ENCODE measurements at places on chromosomes 4 and X.

GRCh38 chr4:99324361-99324760, 3.2 kb upstream of the ADH1B start:
- DNase-seq = no peak

GRCh38 chr4:98625920-98626319, 32.5 kb downstream of the TSPAN5 start:
- no peak for DNase-seq

- DNase-seq = no peak
These were observed 28.4 kb upstream of the UVSSA start for GRCh38 chr4:1318488-1319213.

DNA sequence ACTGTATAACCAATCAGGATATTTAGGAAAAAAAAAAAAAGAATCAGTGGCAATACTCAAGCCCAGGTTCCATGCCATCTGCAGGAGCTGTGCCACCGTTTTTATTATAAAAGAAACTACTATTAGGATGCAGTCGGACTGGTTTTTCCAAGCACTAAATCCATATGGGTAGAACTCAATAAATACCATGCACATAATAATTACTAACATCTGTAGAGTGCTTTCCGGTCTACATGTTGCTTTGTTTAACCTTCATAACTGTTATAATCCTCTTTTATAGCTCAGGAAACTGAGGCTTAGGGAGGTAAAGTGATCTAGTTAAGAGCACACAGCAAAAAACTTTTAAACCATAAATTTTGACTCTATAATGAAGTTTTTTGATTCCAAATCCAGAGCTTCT, 24.0 kb downstream of the ARSJ start:
- no peak for DNase-seq

DNA sequence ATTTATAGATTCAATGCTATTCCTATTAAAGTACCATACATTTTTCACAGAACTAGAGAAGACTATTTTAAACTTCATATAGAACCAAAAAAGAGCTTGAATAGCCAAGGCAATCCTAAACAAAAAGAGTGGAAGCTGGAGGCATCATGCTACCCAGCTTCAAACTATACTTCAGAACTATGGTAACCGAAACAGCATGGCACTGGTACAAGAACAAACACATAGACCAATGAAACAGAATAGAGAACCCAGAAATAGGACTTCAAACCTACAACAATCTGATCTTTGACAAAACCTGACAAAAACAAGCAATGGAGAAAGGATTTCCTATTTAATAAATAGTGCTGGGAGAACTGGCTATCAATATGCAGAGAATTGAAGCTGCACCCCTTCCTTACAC, 134.2 kb upstream of the PAQR3 start:
- DNase-seq = no peak

DNA sequence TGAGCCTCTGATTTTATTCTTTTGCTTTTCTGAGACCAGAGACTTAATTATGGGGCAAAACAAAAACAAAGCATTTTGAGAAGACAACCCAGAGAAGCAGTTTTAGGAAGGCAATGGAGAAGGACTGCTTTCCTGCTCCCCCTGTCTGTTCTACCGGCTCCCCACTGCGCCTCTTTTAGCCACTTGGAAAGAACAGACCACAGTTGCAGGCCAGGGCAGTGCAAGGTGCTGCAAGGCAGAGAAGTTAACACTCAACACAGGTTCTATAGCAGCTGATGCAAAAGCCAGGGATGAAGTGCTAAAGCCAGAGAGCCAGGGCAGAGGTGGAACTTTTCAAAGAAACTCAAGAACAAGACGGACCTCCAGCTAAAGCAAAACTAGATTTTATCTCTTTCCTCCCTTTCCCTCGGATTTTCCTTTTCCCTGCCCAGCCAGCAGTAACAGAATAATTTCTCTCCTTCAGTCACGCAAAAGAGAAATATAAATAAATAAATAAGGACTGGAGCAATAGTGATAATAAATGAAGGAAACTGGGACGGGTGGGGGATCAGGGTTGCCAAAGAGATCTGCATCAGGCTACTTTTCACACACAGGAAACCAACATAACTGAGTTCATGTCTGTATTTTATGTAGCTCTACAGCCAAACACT, 10.4 kb downstream of the SH3RF1 start:
- DNase-seq = no peak

DNA sequence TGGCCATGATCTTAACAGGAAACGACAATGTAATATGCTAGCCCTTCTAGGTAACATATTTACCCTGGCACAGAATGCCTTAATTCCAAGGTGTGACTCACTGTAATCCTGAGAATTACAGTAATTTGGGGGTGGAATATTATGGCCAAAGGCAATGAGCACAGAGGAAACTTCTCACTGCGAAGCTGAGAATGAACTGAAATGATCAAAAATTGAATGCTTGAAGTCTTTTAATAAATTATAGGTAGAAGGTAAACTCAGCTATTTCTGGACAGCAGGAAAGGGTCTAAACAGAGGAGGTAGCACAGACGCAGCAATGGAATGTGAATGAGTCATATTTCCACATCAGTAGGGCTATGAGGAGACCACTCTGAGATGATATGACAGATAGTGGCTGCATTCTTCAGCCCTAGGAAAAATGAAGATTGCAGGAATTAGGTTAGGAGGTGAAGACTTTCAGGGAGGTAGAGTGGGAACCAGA, 312.6 kb downstream of the PACRGL start:
- no peak for DNase-seq

DNA sequence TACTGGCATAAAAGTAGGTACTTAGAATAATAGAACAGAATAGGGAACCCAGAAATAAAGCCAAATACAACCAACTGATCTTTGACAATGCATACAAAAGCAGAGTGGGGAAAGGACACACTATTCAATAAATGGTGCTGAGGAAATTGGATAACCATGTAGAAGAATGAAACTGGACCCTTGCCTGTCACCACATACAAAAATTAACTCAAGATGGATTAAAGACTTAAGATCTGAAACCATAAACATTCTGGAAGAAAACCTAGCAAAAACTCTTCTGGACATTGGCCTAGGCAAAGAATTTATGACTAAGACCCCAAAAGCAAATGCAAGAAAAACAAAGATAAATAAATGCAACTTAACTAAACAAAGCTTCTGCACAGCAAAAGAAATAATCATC, 45.6 kb downstream of the ARFIP1 start:
- DNase-seq = no peak

DNA sequence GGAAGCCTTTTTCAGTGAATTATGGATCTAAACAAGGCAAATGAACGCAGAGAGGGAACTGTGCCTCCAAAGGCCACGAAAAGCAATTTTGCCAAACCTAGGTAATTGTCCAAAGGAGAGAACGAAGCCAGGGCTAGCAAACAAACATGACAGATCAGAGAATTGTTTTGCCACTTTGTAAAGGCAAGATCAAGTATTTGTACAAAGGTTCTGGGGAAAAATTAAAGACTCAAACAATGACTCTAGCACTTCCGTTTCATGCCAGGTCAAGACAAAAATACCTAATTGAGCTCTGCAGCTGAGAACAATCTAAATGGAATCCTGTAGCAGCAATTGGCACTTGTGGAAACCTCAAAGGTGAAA, 8.5 kb downstream of the RBM47 start:
- DNase-seq = no peak

- no peak for DNase-seq
These were observed 48.0 kb downstream of the USP53 start for GRCh38 chr4:119260528-119260927.

DNA sequence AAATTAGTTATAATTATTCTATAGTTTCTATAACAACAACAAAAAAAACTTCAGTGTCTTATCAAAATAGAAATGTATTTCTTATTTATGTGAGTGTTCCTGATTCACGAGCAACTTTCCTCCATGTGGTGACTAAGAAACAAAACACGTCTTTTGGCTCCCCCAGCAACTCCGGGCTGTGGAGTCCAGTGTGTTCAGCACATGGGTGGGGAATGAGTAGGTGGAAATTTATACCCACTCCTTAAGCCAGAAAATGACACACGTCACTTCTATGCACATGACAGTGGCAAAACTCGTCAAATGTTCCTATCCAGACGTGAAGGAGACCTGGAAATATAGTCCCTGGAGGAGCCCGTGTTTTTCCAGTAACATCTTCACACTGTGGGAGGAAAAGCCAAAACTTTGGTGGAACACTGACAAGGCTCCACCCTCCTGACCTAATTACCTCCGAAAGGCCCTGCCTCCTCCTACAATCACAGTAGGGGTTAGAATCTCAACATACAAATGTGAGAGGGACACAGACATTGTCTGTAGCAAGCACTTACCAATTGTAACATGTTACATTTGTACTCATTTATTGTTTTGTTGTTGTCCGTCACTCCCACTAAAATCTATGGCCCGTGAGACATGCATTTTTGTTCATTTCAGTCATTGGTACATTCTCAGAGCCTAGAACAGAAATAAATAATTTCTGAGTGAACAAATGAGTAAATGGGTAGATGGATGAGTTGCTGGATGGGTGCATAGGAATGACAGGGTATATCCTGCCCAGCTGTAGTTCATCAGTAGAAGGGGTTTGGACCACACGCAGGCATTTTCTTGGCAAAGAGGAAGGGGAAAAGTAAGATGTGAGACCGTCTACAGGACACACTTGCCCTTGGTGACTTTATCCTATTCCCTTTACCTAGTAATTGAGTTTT, 605.8 kb upstream of the TENM3 start:
- no peak for DNase-seq

DNA sequence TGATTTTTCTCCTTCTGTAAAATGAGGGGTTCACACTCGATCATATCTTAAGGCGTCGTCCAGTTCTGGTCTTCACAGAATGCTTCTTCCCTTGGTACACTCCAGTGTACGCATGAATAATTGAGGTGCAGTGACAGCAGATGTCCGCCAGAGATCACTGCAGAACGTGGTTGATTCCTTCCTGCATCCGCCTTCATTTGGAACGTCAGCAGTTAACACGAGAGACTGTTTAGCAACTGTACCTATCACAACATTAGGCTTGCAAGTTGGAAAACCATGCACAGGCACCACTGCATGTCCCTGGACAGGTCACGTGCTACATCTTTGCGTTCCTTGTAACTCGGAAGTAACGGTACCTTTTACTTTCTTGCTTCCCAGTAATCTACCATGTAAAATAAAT, 66.0 kb upstream of the GEMIN8 start:
- no peak for DNase-seq

DNA sequence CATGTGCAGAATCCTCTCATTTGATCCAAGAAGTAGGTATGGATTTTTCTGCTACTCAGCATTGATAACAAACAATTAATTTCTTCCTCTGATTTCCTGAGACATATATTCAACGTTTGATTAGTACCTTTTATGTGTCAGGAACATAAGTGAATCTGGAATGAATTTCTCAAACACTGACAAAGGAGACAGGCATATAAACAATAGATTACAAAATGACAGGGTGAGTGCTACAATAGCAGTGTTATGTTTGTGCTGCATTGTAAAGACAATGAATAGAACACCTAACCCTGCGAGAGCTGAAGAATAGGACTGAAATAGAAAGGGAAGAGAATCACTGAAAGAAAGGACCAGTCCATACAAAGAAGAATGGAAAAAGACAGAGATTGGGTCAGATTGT, 52.9 kb downstream of the ARHGAP24 start:
- DNase-seq = no peak

DNA sequence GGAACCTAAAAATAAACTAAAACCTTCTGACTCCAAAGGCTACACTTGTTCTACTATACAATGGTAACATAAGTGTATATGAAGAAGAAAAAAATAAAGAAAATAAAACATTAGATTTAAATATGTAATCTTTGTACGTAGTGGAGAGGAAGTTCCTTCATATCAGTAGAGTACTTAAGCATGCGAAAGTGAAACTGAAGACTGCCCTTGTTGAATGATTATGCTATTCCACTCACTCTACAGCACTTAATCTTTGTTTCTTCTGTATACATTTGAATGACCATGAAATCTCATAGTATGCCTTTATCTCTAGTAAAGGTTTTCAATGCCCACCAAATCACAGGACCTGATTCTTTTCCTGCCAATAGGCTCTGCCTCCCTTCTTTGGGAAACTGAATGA, 78.9 kb downstream of the NDST3 start:
- no peak for DNase-seq

DNA sequence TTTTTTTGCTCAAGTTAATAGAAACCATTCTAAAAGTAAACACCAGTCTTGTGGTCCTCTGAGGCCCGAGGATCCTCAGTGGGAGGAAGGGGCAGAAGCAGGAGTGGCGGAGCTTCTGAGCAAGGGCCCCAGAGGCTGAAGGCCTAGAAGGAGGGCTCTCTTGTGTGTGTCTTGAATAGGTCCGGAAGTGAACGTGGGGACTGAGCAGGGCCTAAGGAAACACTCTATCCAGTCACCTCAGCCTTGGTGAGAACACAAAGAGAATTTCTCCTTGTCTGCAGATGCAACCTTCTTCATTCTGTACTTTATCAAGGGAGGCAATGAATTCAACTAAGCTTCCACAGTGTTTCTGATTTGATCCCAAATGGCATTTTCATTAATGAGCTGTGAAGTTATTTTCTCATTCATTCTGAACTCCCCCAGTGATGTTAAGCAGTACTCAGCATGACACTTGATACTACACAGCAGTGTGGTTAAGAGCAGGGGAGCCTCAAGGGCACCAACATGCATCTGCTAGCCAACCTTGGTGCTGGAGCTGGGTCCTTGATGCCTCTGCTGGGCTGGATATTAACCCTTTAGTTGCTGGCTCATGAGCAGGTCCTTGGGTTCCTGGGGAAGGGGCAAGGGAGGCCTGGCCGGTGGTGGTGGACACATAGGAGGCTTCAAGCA, 64.7 kb downstream of the RBM47 start:
- DNase-seq = no peak

DNA sequence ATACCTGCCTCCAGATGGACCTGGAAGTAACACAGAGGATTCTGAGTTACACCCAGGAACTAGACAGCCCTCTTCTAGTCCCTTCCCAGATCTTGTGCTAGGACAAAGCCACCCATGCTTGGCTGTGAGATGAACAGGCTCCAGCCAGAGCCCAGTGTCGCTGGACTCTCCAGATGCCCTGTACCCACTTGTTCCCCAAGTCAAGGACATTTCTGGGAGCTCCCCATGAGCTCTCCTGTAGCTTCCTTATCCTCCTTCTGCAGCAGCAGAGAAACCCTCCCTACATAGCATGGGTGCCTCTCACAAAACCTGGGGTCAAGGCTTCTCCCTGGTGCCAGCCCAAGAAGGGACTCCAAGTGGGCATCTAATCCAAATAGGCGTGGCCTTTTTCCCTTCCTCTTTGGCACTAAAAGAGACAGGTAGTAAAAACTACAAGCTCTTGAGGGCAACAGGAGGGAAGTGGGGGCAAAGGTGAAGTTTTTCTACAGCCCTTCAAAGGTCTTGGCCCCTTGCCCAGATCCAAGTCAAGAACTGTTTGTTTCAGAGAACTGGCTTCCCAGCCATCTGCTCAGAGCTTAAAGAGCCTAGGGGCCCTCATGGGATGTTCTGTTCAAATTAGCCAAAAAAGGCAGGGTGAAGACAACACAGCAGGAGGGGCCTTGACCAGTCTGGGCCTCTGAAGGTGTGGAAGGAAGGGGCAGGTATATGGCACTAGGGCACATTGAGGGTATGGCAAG, 8.5 kb upstream of the ERCC6L start:
- no peak for DNase-seq

- DNase-seq = no peak
These were observed 115.3 kb upstream of the BEND4 start for GRCh38 chr4:42267724-42268123.

- DNase-seq = no peak
These were observed 29.3 kb downstream of the PIGG start for GRCh38 chr4:528296-528695.

GRCh38 chrX:111511477-111511876, at the start of gene SERTM2:
Gene SERTM2, plus strand, starts transcription at chrX:111511645. Its CDS starts 7,213 bp downstream, at chrX:111518858.
- no peak for DNase-seq

GRCh38 chrX:24150898-24151297, 1.4 kb downstream of the ZFX start:
- no peak for DNase-seq
